ENCODE measurements at places on chromosomes 16 and 17.

DNA sequence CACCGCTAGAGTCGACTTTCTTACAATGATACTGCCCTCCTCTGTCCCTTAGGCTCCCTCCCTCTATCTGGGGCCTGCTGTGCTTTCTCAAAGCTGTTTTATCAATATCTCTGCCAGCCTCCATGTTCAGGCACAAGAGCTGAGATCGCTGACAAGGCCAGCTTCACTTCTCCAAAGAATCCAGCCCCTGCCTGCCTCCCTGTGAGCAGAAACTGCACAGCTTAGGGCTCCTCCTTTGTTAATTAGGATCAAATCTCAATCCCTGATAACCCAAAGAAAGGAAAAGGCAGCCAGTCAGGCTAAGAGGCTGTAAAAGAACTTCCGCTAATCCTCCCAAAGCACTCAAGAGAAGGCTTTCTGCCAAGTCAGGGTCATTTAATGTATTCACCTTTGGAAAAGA lies 616.0 kb upstream of the CDH11 start:
- peak; percentile 2 for DNase-seq

- DNase-seq = peak; percentile 70
These were observed 301.9 kb downstream of the SOX9 start for GRCh38 chr17:72422505-72423285.

DNA sequence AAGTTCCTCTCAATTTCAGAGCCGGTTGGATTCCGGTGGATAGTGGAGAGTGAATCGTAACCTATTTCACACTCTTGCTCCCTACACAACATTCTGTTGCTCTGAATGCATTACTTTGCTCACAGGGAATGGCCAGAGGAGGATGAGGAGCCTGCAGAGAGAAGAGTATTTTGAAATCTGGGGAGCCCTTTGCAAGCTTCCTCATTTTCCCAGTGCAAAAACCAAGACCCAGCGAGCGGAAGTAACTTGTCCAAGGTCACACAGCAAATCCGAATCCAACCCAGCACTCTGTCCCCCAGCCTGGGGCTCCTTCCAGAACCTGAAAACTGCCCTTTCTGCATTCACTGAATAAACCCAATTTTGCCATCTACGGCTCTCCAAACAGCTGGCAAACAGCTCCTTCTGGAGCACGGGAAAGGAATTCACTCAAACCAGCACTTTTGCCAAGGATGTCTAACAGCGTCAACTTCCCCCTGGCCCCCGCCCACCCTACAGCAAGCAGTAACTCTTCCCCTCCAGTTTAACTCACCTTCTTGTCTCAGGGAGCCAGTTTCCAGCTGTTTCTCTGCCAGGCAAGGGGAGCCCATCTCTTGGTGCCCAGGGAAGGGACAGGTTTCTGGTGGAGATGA lies 557 bp downstream of the KCNG4 start:
- DNase-seq = no peak

- DNase-seq = no peak
These were observed 47.6 kb downstream of the AKAP1 start for GRCh38 chr17:57132663-57133062.

GRCh38 chr16:15491411-15491810 lies 57.0 kb downstream of the BMERB1 start:
- DNase-seq = no peak

DNA sequence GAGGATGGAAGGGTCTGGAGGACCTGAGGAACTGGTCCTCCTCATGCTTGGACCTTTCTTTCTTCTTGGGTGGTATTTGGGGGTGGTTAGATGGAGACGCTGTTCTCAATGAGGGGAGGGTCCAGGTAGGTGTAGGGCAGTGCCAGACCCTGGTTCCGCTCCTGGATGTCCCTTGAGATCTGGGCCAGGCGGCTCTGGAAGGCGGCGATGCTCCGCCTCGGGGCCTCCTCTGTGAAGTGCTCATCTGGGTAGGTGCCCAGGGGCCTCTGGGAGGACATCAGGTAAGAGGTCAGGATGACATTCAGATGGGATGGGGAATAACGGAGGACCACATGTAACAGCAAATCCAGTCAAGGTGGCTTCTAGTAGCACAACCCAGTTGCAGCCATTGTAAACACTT lies 9.0 kb upstream of the ALOX12B start:
- no peak for DNase-seq

DNA sequence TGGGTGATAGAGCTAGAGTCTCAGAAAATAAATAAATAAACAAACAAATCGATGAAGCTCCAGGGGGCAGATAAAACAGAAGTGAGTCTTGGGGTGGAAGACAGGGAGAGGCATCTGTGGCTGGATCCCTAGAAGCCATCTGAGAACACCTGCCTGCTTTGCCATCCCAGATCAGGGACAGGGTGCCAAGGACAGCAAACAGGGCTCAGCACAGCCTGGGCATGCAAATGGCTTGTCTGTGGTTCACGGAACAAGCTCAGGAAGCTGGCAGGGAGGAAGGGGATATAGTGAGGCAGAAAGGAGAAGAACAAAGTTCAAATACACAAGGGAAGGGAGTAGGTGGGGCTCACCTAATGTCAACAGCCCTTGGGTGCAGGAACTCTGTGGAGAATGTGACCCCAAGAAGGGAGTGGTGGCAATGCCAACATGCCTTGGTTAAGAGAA lies 27.5 kb downstream of the TRIM25 start:
- no peak for DNase-seq

- DNase-seq = no peak
These were observed 84.2 kb downstream of the HS3ST2 start for GRCh38 chr16:22898131-22898530.

DNA sequence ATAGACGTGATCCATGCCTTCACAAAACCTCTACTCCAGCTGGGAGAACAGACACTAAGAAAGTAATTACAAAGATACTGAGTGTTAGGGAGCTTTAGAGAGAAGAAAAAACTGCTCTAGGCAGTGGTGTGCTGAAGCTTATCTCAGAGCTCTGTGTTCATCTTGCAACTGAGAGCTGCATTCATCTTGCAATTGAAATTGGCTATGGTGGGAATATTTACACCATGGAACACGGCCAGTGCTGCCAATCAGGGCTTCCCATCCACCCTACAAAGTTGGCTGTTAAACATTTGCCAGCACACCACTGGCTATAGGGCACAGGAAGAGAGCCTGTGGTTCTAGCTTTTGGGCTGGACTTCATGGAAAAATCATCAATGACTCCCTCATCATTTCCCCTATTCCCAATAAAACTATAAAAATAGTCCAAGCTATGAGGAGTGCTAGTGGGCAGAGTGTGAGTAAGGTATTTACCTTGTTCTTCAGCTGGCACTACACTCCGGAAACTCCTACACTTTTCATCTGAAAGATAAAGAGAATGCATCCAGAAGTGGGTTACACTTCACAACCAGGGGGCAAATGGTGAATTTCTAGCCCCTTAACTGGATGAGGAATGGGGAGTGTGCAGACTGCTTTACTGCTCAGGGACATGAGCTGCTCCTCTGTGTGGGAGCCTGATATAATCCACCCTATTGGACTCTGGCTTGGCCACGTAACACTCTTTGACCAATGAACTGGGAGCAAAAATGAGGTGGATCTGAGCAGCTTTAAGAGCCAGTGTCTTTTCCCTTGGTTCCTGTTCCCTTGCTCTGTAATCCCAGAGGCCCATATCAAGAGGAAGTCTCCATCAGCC lies 11.6 kb downstream of the GSG1L2 start:
- no peak for DNase-seq

DNA sequence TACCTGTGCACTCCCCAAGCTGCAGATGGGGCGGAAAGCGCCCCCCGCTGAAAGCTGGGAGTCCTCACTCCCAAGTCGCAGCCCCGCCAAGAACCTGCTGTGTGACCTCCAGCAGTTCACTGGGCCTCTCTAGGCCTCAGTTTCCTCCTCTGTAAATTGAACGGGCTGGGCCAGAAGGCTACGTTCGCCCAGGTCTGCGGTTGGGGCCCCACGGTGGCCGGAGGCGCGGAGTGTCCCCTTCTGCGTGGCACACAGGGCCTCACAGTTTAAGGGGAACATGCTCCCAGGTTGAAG lies 628 bp downstream of the GALK1 start:
- no peak for DNase-seq

DNA sequence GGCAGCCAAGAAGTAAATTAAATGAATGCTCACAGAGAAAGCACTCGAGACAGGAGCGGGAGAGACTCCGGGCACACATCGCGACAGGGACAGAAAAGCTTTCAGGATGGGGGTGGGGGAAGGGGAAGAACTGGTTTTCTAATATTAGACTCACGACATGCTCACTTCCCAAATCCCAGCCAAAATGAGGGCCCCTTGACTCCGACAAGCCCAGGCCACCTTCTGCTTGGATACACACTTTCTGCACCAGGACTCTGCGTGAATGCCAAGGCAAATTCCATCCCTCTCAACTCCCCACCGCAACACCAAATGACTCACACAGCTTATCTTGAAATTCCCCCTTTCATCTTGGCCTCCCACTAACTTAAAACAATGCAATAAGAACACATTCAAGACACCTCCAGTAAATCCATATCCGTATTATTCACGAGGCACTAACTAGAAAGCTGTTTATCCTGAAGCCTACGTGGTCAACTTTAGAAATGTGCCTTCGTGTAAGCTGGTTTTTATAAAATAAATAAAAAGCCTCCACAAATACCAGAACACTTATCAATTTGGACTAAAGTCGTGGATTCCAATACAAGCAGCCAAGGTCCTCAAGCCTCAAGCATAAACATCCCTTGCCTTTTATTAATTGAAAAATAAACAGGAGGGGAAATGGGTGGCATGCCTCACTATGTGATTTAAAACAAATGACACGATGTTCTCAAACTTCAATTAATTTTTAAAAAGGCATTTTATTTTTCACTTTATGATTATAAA lies 46.1 kb downstream of the NXN start:
- DNase-seq = peak; percentile 93

- no peak for DNase-seq
These were observed 16.3 kb downstream of the ANKFY1 start for GRCh38 chr17:4247361-4247970.

DNA sequence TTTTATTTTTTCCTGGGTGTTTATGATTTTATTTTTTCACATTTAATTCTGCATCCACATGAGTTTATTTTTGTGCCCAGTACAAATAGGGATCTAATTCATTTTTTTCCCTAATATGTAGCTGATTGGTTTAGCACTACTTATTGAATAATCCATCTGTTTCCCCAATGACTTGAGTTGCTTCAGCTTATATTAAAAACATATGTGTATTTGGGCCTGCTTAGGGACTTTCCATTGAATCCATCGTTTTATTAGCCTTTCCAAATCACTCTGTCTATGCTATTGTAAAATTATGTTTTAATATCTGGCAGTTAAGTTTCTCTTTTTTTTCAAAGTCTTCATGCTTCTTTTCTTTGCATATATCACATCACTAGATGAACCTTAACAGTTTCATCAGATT lies 42.2 kb downstream of the WWP2 start:
- no peak for DNase-seq

DNA sequence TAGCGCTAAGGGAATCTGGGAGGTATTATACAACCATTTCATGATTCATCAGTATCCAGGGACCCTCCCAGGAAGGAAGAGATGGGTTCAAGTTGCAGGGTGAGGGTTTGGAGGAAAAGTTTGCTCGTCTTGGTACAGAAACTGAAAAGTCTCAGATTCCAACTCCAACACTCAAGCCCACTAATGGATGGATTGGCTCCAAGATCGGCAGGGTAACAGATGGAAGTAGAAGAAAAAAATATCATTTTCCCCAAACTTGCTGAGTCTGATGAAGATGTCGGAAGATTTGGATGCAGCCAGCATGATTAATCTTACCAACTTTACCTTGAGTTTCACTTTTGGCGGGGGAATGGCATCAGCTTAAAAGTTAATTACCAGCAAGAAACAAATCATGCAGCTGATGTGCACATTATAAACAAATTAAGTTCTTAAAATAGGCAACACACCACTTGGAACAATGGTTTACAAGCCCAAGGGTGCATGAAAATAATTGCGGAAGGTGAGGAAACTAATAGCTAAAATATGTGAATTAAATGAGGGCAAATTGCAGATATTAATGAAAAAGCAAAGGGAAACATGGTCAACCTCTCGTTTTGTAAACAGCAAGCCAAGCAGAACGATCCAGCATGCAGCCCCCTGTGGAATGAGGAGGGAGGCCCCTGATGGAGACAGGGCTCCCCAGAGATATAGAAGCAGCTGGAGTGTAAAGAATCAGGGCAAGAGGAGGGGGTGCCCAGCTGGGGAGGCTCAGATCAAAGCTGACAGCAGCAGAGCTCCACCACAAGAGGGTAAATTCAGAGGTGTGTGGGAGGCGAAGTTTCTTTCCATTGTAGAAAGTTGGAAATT lies 44.1 kb upstream of the GRIN2A start:
- DNase-seq = no peak

DNA sequence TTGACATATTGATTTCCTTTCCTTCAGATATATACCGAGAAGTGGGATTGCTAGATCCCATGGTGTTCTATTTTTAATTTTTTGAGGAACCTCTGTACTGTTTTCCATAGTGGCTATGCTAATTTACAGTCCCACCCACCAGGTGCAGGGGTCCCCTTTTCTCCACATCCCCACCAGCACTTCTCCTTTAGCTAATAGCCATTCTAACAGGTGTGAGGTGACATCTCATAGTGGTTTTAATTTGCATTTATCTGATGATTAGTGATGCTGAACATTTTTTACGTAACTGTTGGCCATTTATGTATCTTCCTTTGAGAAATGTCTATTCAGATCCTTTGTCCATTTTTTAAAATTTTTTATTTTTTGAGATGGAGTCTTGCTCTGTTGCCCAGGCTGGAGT lies 93.9 kb downstream of the SDR42E1 start:
- no peak for DNase-seq

- peak; percentile 85 for DNase-seq
These were observed 16.9 kb upstream of the CCL22 start for GRCh38 chr16:57341441-57342303.

DNA sequence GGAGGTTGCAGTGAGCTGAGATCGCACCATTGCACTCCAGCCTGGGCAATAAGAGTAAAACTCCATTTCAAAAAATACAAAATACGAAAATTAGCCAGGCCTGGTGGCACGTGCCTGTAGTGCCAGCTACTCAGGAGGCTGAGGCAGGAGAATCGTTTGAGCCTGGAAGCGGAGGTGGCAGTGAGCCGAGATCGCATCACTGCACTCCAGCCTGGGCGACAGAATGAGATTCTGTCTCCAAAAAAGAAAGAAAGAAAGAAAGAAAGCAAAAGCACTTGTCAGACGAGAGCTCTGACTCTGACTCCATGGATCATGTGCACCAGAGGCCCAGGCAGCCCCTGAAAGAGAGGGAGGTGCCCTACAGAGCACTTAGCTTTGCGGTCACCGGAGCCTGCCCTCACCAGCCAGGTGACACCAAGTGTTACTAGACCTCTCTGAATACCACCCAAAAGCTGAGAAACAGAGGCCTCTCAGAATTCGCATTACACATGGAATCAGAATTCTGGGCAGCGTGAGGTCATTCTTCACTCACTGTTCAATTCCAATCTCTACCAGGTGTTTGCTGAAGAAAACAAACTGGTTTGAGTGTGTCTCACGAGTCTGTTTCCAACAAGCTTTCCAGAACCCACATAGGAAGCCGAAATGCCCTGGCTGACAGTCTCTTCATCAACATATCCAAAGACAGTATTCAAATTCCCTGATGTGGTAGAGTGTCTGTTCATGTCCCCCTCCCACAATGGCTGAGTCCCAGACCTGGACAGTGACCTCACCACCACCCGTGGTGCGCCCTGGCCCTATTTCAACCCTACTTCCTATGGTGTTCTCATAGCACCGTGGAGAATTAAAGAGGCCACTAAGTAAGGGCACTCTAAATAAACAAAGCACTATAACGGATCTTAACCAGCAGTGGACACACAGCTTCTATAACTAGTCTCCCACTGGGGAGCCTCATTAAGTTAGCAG lies 1.5 kb downstream of the FLCN start:
- peak; percentile 76 for DNase-seq
